ENCODE measurements at places on chromosomes 11 and 22.

GRCh38 chr22:25961699-25962098 is 207.6 kb upstream of the SEZ6L start:
- DNase-seq = no peak

GRCh38 chr22:24008022-24008283 is 2.7 kb upstream of the GSTT4 start:
- DNase-seq = no peak

DNA sequence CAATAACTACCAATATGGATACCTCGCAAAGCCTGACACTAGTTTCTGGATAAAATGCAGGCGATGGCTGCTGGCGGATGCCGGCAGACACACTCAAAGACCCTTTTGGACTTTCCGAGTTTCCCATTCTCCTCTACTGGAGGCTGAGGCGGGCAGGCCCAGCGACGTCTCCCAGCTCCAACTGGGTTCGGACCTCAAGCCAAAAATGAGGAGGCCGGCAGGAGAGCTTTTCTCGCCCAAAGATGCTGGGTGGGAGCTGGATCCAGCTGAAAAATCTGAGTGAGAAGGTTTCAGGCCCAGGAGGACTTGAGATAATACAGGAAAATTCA is 428 bp upstream of the FEZ1 start:
- DNase-seq = no peak

GRCh38 chr11:27694992-27695391 is 5.3 kb downstream of the BDNF start:
- DNase-seq = no peak

DNA sequence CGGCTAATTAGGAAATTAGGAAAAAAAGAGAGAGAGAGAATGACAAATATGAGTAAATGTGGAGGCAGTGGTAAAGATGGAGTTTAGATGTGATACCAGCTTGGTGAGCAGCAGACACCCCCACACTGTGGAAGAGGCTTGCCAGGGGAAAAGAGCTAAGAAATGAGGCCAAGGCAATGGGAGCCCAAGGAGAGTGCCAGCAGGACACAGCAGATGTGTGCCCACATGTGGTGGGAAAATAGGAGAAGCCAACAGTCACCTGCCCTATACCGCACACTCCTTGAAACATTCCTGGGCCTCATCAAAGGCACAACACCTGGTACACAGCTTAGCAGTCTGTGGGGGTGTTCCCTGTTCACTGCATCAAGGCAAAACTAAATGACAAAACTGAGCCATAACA is 104.9 kb downstream of the FAM76B start:
- no peak for DNase-seq

GRCh38 chr11:2580571-2581001 is 119.2 kb downstream of the KCNQ1OT1 start:
- DNase-seq = no peak

DNA sequence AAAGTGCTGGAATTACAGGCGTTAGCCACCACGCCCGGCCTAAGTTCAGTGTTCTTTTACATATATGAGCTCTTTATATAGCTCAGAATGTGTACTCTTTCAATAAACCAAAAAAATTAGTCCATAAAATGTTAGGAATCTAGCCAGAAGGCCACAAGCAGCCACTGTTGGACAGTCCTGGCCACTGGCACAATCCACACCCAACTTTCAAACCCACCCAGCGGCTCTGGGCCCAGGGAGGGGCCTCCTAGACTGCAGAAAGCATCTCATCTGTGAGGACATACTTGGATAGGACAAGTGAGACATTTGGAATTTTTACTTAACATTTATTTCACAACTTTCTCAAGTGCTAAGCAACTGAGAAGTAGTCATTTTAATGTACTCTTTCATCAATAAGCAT is 6.4 kb downstream of the PACSIN2 start:
- no peak for DNase-seq

DNA sequence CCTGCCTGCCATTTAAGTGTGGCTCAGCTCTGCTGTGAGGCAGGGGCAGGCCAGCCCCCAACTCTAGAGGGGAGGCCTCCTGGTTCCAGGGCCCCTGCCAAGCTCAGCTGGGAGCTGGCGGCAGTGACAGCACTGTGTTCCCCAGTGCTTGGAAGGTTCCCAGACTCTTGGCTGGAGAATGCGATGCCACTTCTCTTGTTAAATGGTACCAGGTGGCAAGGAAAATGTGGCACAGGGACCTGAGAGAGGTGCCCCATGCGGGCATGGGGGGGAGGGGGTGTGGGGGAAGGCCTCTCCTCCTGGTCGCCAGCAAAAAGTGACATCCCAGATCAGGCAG is 8.4 kb upstream of the TNFRSF13C start:
- no peak for DNase-seq

DNA sequence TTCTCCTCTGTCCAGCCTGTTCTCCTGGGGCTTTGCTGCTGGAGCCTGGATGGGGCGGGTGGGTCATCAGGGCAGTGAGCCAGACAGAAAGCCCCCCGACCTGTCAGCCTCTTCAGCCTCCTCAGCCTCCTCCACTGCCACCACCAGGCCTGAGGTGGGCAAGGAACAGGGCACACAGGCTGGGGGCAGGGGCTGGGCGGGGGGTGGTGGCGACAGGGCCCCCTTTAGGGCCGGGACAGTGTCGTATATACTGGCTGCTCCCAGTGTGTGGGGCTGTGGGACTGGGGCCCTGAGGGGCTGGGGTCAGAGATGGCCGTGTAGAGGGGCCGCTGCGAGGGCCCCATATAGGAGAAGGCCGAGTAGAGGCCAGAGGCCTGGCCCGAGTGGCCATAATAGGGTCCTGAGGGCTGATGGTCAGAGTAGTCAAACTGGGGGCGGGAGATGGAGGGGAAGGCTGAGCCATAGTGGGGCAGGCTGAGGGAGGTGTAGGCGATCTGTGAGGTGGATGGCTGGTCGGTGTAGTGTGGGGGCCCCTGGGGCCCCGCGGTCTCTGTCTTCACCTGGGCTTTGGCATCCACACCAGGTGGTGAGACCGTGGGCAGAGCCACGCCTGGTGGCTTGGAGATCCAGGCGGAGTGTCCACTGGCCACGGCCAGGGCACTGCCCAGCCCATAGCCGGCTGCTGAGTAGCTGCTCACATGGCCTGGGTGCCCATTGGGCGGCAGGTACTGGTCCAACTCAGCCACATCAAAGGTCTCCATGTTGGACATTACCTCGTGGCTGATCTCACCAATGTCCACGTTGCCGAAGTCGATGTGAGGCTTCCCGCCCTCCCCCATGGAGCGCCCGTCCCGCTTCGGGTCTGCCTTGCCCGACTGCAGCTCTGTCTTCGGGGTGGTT is 10.8 kb downstream of the SOX10 start:
- no peak for DNase-seq

DNA sequence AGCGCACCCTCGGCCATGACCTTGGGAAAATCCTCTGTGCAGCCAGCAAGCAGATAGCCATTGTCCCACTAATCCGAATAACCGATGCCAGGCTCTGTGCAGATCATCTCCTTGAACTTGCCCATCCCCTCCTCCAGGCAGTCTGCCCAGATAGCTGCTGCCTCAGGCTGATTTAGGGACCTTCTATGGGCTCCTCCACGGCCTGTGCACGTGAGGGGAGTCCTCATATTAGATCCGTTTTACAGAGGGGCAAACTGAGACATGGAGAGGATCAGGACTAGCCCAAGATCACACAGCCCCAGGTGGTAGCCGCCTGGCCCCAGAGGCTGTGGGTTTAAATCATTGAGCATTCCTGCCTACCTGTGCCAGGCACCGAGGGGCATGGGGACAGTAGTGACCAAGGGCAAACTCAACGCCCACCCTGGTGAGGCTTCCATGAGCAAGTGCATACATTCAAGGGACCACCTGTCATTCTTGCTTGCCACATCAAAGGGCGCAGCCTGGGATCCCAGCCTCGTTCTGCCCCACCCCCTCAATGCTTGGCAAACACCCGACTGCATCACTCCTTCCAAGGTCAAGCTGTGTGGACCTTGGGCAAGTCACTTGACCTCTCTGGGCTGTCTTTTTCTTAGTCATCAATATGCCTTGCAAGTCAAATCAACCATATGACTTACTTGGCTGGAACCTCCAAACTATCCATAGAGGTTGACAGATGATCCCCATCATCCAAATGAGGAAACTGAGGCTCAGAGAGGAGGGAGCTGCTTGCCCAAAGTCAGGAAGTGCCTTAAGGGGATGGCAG is 131.6 kb downstream of the MN1 start:
- DNase-seq = no peak

- no peak for DNase-seq
These were observed 55.1 kb downstream of the TMPRSS5 start for GRCh38 chr11:113651023-113651422.

- no peak for DNase-seq
These were observed 143.6 kb upstream of the ANO5 start for GRCh38 chr11:22049276-22049675.

- DNase-seq = no peak
These were observed 23.8 kb downstream of the ARHGAP1 start for GRCh38 chr11:46676436-46677158.

DNA sequence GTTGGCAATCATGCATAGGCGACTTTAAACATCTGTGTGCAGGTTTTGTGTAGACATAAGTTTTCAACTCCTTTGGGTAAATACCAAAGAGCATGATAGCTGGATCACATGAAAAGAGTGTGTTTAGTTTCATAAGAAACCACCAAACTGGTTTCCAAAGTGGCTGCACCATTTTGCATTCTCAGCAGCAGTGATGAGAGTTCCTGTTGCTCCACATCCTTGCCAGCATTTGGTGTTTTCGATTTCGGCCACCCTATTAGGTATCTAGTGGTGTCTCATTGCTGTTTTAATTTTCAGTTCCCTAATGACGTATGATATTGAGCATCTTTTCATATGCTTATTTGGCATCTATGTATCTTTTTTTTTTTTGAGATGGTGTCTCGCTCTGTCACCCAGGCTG is 62.8 kb upstream of the CCND1 start:
- DNase-seq = no peak

DNA sequence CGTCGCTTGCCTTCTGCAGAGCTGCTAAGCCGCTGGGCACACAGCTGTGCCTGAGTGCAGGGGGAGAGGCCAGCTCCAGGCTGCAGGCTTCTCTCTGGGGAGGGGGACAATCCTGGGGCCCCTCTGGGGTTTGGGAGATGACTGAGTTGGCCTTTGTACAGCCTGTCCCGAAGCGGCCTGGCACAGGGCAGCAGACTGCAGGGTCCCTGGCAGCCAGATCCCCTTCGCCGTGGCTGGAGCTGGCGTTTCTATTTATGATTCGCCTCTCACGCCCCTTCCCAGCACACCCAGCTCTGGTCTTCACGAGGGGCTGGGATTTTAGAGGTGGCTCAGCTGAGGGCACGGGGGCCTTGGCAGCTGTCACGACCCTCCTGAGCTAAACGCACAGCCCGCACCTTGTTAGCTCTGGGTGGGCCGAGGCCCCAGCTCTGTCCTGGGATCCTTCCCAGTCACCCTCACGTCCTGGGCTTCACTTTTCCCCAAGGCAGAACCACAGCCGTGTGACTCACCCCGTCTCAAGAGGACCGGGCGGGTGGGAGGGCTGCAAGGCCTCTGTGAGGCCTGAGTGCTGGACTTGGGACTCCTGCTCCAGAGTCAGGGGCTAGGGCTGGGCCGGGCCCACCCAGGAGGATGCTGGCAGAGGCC is 18.4 kb downstream of the OSBPL5 start:
- no peak for DNase-seq

DNA sequence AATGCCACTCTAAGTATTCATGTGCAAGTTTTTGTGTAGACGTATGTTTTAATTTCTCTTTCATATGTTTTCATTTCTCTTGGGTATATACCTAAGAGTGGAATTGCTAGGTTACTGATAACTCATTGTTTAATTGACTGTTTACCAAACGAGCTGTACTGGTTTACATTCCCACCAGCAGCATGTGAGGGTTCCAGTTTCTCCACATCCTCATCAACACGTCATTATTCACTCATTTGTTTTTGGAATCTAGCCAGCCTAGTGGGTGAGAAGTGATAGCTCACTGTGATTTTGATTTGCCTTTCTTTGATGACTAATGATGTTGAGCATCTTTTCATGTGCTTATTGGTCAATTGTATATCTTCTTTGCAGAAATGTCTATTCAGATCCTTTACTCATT is 4.0 kb downstream of the ANKRD13D start:
- DNase-seq = no peak

DNA sequence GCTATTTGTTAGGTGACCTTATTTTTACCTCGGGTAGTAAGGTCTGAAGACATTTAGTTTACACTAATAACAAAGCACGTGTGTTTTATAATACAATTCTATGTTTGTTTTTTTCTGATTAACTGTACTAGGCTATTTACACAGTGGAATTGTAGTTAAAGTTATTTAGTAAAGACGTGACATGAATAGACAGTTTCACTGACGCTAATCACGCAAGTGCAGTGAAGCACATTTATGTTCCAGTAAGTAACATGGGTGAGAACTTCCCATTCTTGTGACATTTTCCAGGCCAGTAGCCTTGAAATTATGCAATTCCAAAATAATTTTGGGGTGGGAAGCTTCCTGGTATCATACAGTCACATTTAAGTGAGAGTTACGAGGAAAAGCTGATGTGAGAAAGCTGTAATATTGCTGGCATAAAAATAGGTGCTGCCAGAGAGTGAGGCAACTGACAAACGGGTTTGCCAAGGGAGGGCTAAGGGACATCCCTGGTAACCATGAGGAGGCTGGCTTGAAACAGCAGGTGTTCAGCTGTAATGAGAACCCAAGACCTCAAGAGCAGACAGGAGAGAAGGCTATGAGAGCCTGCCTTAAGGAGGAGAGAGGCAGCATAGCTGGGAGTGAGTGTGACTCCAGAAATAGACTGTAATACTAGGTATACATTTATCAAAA is 378.8 kb downstream of the DCDC1 start:
- DNase-seq = no peak

DNA sequence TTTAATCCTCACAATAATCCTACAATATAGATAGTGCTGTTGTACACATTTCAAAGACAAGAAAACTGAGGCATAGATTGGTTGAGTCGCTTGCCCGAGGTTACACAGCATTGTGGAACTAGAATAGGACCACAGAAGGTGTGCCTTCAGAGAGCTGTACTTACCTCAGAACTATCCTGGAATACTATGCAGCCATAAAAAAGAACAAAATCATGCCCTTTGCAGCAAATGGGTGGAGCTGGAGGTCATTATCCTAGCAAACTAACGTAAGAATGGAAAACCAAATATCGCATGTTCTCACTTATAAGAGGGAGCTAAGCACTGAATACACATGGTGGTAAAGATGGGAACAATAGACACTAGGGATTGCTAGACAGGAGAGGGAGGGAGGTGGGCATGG is 15.7 kb upstream of the NAV2 start:
- DNase-seq = no peak

DNA sequence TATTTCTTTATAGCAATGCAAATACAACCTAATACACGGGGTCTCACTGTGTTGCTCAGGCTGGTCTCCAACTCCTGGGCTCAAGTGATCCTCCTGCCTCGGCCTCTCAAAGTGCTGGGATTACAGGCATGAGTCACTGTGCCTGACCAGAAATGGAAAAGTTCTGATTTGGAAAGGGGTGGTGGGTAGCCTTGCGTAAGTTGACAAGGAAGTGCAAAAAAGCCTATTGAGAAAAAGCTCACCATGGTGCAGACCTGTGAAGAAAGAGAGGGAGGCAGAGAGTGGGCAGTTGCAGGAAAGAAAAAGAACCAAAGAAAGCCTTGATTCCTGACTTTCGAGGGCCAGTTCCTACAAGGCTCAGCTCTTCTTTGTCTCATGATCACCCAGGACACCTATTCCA is 27.1 kb downstream of the AGBL2 start:
- DNase-seq = no peak

- peak; percentile 41 for DNase-seq
These were observed 19.0 kb downstream of the POLD3 start for GRCh38 chr11:74611369-74611861.

All from kidney epithelial cell (primary cell).